H7 (cell line): ENCODE measurements at places on chromosomes 5 and 9.

DNA sequence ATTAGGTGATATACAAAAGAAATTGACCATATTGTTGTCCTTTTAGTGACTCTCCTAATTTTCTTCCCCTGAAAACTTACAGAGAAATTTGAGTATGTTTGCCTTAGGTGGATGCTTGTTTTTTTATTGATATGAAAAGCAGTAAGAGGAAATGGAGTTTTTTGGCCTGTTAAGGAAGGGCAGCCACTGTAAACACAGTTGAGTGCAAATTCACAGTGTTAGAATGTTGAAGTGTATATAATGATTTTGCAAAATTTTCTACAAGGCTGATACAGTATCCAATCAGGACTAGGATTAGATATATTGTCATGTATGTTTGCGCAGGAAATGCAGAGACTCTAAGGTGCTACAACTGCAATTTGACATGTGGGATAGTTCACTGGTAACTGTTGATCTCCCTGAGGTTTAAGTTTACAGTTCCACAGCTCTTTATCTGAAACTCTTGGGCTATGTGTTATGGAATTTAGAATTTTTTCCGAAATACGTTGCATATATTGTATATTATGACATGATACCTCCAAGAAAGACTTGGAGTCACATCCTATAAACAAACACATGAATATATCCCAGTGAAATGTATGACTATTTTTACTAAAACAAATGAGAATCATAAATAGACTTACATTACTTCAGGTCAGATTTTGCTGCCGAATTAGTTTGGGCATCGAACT is 62.5 kb downstream of the FXN start:
- DNase-seq: no peak

DNA sequence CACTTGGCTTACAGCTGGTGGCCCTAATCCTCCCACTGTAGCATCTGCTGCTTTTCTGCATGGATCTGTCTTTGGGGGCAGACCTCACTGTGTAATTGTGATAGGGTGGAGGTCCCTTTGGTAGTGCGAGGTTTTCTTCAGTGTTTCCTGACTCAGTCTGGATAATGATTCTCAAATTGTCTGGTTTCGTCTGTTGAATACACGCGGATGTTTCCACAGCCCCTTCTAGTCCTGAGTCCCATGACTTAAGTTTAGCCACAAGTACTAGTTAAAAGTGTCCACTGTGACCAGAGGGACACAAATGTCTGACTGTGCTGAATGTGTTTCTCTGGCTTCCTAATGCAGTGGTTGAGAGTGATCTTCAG is 70.5 kb downstream of the LMNB1 start:
- no peak for DNase-seq

- DNase-seq: peak; percentile 81
These were observed 1058.5 kb upstream of the DMAC1 start for GRCh38 chr9:8857926-8858595.

GRCh38 chr5:107966201-107966600 is 295.5 kb upstream of the EFNA5 start:
- no peak for DNase-seq

DNA sequence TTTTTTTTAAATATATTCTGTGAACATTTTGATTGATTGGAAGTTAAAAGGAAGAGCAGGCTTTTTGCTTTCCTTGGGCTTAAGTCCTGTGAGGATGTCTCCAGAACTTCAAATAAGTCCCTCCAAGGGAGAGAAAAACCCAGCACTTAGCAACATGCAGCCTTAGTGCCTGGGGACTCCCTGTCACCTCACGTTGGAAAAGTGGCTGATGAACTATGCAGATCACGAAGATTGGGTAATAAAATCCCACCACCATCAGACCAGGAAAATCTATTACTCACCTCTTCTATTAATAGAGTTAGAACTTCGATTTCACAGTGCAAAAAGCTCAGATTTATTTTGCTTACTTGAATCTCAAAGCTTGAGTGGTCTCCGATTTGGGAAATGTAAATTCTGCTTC is 507.0 kb downstream of the MAT2B start:
- DNase-seq: no peak

GRCh38 chr9:127519301-127520166 is 68.2 kb downstream of the LRSAM1 start:
- DNase-seq: peak; percentile 76

DNA sequence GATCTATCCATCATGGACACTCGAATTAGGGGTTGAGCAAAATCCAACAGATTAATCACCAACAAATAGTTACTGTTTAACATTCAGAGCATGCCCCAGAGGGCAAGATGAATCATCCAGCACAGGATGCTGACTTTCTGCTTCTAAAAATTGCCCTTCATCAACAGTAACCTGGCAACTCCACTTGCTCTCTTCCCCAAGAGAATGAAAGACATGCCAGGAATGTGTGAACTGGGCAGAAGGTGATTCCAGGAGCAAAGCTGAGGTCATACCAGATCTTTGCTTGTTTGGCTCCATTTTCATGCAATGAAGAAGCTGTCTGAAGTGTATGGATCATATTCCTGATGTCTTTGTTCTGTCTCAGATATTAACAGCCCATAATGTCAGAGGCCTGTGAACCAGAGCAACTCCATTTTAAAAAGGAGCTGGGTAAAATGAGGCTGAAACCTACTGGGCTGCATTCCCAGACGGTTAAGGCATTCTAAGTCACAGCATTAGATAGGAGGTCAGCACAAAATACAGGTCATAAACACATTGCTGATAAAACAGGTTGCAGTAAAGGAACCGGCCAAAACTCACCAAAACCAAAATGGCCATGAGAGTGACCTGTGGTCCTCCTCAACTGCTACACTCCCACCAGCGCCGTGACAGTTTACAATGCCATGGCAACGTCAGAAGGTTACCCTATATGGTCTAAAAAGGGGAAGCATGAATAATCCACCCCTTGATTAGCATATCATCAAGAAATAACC is 2.5 kb upstream of the ZNF367 start:
- DNase-seq: peak; percentile 45

- peak; percentile 71 for DNase-seq
These were observed 6.0 kb downstream of the BRD3 start for GRCh38 chr9:134061688-134062371.
